ENCODE measurements at places on chromosomes 1 and 21.

DNA sequence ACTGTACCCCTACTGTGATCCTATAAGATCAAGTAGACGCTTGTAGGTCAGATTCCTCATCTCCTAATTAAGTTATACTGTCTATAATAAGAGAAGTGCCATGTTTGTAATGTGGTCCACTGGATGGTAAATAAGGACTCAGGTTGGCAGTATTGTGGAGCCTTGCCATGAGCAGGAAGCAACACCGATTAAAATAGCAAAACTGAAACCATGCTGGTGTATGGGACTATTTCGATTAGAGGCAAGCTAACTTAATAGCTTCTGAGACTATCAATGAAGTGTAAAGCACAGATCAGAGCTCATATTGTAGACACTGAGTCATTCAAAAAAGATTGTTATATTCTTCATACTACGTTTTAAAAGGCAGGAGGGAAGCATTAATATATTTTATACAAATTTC is 348.8 kb downstream of the HHAT start:
- DNase-seq, result no peak

GRCh38 chr1:206089341-206089740 is 27.8 kb downstream of the AVPR1B start:
- no peak for DNase-seq

- DNase-seq, result no peak
These were observed 67.8 kb downstream of the PRRX1 start for GRCh38 chr1:170731566-170732251.

DNA sequence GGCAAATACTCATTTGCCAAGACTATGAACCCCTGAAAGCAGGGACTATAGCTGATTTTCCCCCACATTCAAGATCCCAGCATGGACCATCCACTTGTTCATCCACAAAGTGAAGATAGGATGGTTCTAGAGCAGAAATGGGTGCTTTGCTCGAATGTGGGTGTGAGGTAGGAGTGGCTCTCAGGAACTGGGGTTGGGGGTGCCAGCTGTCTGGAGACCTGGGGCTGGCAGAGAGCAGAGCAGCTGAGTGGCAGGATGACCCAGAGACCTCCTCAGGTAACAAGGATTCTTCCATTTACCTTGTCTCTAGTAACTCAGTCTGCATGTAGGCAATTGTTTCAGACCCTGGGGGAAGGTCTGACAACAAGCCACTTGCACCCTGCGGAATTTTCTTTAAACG is 6.0 kb downstream of the S100A9 start:
- DNase-seq, result no peak

DNA sequence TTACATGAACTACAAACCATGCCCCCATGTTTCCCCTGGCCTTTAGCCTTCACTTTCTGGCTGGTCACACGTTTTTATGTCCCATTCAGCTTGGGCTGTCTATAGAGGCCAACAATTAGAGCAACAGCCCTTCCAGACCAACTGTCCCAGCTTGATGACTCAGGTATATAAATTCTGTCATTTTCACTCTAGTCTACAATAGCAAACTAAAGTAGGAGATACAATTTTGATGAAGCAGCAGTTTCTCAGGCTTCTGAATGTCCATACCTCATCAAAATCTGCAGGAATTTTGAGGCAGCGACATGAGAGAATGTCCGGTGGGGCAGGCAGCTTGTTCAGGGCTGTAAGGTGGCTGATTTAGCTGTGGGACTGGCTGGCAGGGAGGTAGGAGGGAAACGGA is 45.6 kb upstream of the VAV3 start:
- DNase-seq, result no peak

GRCh38 chr1:214354440-214355148 is 73.6 kb downstream of the SMYD2 start:
- DNase-seq, result no peak

GRCh38 chr1:246691622-246692495 is 32.4 kb upstream of the SCCPDH start:
- DNase-seq, result no peak

- DNase-seq, result peak; percentile 90
These were observed 75.3 kb upstream of the IGSF21 start for GRCh38 chr1:18032172-18032859.

DNA sequence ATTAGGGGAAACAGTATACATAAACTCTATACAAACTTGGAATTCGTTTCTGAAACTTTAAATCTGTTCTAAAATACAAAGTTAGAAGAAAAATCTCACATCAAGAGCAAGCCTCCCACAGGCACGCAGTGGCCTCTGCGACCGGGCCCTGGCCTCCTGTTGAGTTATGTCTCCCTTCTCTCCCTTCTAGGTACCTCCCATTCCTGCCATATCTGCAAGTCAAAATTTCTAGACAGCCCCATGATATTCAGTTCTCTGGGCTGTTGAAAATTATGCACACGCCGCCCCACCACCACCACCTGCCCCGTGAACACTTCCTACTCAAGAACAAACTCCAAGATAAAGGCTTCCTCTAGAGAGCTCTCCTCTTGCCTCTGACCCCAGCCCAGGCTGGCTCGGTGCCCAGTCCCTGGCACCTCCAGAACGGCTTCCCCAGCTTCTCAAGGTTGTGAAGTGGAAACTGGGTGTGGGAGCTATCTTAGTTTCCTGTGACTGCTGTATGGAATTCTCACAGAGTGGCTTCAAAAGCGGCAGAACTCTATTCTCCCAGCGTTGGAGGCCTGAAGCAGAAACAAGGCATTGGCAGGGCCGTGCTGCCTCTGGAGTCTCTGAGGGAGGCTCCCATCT is 37.7 kb upstream of the LRP8 start:
- DNase-seq, result no peak

- no peak for DNase-seq
These were observed 168.0 kb downstream of the PRDM16 start for GRCh38 chr1:3236955-3237354.

DNA sequence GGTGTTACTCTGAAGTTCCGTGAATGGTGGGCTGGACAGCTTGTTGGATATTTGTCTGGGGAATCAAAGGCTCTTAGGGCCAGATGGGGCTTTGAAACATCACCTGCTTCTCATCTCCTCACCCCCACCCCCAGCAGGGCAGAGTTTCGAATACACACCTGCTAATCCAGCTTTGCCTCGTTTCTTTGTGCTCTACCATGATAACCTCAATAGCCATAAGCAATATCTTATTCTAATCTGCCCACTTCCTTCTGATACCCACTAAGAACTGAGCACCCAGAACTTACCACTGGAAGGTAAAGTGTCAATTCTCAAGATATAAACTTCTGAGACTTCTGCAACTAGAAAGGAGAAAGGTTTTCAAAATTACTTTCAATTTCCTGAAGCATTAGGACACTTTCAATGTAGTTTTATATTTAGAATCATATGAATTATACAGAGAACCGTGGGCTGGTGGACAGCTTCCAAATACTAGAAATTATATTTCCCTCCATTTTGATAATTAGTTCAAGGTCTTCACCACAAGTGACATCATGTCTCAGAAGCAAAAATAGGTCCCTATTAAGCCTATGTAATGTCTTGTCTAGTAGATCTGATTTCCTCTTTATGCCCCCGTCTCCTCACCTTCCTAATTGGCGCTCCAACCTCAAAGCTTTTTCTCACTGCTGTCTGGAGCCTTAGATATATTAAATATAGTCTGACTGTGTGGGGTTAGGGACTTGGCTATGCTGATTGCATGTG is 64.4 kb upstream of the NEK2 start:
- no peak for DNase-seq

GRCh38 chr1:65508051-65508450 is 87.6 kb downstream of the LEPR start:
- DNase-seq, result no peak

DNA sequence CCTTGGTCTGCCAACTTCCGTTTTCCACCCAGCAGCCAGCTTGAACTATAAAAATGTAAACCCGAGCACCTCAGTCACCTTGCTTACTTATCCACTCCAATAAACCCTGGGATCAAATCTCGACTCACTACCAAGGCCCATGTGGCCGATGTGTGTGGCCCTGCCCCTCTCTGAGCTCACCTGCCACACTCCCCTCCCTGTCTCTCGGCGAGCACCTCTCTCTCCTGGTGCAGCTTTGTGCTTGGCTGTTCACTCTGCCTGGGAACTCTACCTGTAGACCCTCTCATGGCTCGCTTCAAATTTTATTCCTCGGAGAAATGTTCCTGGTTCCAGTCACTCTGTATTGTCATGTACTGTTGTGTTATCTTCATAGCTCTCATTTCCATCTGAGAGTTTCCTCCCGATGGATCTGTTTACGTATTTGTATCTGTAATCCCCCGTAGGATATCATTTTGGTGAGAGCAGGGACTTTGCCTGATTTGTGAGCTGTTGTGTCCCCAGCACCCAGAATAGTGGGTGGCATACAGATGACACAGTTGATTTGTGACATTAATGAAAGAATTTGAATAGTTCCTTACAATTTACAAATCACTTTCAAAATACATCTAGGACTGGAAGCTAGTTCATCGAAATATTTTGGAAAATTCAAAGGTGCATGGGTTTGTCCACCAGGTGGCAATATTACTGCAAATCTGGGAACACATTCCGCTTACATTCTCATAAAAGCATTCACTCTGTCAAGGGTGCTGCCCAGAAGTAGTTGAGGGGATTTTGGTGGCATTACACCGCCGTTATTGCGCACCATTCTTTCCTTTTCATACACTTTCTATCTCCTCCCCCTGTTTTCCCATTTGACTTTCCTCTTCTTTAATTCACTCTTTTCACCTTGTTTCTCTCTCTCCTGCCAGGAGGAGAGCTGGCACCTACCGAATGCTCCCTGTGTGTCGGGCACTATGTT is 95.3 kb downstream of the ABCA4 start:
- DNase-seq, result no peak

GRCh38 chr1:218383051-218383450 is 37.9 kb downstream of the TGFB2 start:
- DNase-seq, result no peak

DNA sequence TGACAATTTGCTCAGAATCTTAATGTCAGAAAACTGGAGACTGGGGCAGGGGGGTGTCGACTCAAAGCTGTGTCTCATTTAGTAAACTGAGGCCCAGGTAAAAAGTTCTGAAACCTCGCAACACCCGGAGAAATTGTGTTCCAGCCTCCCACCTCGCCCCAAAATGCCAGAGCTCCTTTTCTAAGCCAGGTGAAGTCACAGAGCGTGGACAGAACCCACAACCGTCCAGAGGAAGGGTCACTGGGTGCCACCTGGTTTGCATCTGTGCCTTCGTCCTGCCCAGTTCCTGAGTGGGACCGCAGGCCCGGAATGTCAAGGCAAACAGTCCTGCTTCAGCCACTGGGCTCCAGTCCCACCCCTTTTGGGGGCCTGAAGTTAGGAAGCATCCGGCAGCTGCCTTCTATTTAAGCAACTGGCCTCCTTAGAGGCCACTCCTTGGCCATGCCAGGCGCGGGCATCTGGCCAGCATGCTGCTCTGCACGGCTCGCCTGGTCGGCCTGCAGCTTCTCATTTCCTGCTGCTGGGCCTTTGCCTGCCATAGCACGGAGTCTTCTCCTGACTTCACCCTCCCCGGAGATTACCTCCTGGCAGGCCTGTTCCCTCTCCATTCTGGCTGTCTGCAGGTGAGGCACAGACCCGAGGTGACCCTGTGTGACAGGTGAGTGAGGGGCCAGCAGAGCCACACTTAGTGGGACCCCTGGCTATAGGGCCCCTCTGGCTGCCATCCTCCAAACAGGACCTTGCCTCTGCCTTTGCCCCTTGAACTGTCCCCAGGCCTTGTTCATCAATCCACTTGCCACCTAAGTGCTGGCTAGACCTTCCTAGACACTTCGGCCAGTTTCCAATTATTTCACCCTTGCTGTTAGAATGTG is at the start of gene TAS1R1:
Gene TAS1R1, plus strand, starts transcription at position 401 of the 872 bp plus-strand sequence. Its CDS starts 67 bp downstream, at position 468.
- DNase-seq, result no peak

Data from NCI-H1436 treated with DMSO at 0.1 percent for 48 hours (cell line).